Lung (tissue), 17 donors: ENCODE measurements at places on chromosomes 16 and 17. TPM values are rescaled to one million over a fixed set of nuclear protein-coding genes. Genes with fewer than 3 reads are reported as not detected.

DNA sequence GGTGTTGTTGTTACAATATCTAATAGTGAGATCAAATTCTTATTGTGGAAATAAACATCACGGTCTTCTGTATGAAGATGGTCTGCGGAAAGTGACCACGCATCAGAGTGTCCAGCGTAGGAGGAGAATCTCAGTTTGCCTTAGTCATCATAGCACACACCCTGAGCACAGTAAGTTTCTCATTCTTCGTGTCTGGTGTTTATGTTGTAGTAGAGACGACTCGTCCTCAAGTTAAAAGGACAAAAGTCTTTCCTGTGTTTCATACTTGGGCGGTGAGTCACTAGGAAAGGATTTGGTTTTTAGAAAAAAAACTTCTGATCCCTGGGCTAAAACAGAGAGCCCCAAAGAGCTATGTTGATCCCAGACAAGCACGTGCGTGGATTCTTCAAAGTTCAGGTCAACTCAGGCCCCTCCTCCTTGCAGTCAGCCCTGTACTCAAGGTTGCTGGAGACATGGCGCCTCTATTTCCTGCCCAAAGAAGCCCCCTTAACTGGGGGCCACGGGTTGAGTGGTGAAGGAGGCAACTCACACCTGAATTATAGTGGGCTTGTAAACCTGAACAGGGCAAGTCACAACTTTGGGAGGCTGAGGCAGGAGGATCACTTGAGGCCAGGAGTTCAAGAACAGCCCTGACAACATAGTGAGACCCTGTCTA lies 170.4 kb downstream of the ZFHX3 start:
- H3K4me3 ChIP-seq: no peak overlapping the region
- H3K27ac ChIP-seq: peak overlapping the region; percentile 72
- H3K27me3 ChIP-seq: no peaks in the 10 kb centered on the region
- peaks cover 1% of the 10 kb centered on the region for H3K36me3 ChIP-seq

GRCh38 chr17:9324864-9325263 lies 250.8 kb downstream of the STX8 start:
- no peaks in the 10 kb centered on the region for H3K36me3 ChIP-seq
- H3K27ac ChIP-seq: no peak overlapping the region
- no peaks in the 10 kb centered on the region for H3K4me1 ChIP-seq
- no peak overlapping the region for H3K4me3 ChIP-seq

DNA sequence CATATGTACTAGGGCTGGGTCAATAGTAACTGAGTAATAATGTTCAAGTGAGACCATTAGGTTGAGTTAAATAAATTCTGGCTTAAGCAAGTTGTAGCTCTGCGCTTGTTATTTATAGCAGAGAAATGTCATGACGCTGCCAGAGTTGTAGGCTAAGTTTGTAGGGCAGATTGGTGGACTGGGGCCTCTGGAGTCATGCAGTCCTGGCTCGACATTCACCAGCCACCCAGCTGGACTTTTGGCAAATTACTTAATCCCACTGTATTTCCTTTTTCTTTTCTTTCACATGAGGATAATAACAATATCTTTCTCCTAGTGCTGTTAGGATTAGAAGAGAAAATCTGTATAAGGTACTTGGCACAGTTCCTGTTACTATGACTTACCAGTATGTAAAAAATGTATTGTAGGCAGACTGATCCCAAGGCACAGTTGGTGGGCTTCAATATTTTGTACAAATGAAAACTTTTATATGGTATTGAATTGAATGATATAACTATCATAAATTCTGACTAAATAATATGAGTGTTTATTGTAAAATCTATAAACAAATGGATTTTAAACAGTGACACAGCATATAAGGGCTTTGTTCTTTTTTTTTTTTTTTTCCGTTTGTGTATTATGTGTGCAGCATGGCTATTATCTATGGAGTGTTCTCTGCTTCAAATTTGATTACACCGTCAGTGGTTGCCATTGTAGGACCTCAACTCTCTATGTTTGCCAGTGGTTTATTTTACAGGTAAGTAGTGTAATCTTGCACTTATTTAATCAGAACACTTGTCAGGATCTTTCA lies 2.6 kb downstream of the MFSD11 start:
- H3K36me3 ChIP-seq: peaks cover 33% of the 10 kb centered on the region
- H3K4me3 ChIP-seq: no peak overlapping the region
- peaks cover 6% of the 10 kb centered on the region for H3K4me1 ChIP-seq
- peak; percentile 51 for DNase-seq
- H3K27me3 ChIP-seq: no peaks in the 10 kb centered on the region

DNA sequence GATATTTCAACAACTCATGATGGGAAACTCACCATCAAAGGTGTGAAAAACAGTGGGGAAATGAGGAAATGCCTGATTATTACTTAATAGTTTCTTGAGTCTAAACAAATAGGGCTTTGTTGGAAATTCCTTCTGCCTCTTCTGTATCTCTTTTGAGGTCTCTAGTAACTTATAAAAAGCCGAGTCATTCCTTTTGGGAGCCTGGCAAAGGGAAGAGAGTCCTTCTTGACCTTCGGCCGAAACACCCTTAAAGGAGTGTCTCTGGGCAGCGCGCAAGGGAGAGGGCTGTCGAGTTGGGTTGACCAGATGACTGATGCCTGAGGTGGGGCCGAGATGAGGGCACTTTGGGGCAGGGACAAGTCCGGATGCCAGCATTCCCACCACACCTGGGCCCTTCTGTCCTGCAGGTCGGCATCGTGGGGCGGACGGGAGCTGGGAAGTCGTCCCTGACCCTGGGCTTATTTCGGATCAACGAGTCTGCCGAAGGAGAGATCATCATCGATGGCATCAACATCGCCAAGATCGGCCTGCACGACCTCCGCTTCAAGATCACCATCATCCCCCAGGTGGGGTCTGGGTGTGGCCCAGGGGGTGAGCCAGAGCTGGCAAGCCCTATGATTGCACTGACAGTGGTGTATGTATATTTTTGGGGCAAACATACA lies 89.2 kb downstream of the ABCC6 start:
- H3K36me3 ChIP-seq: peaks cover 39% of the 10 kb centered on the region
- H3K27me3 ChIP-seq: no peaks in the 10 kb centered on the region
- no peak for DNase-seq
- H3K27ac ChIP-seq: no peak overlapping the region
- no peaks in the 10 kb centered on the region for H3K4me1 ChIP-seq
- no peak overlapping the region for H3K4me3 ChIP-seq

DNA sequence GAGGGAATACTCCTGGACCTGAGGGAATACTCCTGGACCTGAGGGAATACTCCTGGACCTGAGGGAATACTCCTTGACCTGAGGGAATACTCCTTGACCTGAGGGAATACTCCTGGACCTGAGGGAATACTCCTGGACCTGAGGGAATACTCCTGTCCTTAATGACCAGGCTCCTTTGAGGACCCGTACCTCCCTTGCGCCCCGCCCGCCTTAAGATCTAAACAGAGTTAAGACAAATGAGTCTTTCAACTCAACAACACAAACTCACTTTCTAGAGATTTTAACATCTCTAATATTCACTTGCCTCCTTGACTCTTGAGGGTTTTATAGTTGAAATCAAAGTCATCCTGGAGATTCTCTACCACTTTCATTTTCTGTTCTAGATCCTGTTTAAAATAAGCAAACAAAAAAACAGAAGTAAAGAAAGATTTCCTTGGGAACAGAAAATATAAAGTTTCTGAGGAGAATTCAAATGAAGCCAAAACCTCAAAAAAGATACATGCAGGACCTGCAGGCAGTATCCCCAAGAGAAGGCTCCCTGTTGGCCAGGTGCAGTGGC lies 49.7 kb downstream of the STAT3 start:
- H3K4me1 ChIP-seq: no peaks in the 10 kb centered on the region
- DNase-seq: no peak
- peaks cover 46% of the 10 kb centered on the region for H3K36me3 ChIP-seq

The TNS4 gene
- total RNA-seq: 0.17 TPM

The BICDL2 gene
- total RNA-seq: 24.4 TPM

The SP2 gene
- total RNA-seq: 4.9 TPM

The PPM1E gene
- 1.3 TPM for total RNA-seq
